Nephron progenitor cell (in vitro differentiated cells): ENCODE measurements at places on chromosomes 6 and 20.

DNA sequence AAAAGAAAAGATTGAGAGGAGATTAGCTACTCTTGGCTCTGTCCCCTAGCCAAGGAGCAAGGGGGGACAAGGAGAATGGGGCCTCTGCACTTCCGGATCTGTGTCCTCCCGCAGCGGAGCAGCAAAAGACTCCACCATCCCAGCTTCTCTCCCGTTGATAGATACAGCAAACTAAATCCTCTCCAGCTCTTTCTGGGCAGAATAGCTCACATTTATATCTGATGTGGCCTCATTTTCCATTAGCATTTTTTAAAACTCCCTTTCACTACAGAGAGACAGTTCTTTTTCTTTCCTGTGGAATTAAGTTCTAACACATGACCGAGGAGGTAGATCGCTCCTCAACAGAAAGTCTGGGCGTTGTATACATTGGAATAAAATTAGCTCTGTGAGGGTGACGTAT is 260.9 kb upstream of the SOX4 start:
- no peak for DNase-seq

- DNase-seq = no peak
Measured at GRCh38 chr6:44626616-44627015, 239.1 kb downstream of the CDC5L start.

DNA sequence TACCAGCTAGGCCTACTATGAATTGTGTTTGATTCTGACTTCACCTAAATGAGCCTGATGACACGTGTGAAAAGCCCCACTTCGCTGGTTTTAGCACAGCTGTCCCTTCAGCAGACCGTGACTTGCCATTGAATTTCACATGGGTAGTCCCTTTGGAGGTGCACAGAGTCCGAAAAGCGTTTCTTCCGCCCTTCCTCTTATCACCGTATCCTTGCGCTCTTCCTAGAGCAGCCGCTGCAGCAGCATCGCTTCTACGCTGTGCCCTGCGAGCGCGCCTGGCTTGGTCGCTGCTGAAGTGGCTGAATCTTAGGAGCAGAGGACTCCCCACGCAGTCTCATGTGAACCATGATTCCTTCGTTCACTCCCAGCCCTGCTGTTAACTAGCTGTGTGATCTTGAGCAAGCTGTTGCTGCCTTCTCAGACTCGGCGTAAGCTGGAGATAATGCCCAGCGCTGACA is 127.0 kb downstream of the PACRG start:
- DNase-seq = peak; percentile 14

DNA sequence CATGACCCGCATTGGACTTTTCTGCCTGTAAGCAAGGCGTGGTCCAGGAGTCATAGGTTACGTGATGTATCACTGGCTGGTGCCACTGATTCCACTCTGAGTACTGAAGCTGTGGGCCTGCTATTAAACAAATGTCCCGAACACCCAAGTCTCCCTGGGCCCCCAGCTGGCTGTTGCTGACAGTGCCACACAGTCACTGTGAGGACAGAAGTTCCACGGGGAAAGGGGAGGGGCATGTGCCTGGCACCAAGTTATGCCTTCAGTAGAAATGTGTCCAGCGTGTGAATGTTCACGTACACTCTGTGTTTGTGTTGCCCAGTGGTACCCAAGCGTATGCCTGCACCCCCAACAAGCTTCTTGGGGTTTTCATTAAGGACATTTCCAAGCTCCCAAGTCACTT is 171.4 kb upstream of the QKI start:
- no peak for DNase-seq

DNA sequence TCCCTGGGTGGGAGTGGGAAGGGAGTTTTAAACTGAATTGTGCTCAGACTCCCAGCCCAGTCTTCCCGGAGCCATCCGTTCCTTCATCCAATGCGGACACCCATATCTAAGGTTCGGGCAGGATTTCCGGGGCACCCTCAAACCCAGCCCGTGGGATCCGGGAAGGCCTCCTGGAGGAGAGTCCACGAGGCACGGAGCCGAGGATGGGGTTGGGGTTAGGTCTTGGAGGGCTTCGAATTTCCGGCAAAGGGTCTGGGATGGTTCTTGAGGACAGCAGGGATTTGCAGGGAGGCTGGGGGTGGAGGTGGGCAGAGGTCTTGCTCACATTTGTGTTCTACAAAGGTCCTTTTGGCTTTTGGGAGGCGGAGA is 49.5 kb upstream of the SLC32A1 start:
- no peak for DNase-seq
